D721Med (cell line): ENCODE measurements at places on chromosomes 3 and 15.

GRCh38 chr15:57551715-57552677, 39.7 kb upstream of the MYZAP start:
- no peak for DNase-seq

DNA sequence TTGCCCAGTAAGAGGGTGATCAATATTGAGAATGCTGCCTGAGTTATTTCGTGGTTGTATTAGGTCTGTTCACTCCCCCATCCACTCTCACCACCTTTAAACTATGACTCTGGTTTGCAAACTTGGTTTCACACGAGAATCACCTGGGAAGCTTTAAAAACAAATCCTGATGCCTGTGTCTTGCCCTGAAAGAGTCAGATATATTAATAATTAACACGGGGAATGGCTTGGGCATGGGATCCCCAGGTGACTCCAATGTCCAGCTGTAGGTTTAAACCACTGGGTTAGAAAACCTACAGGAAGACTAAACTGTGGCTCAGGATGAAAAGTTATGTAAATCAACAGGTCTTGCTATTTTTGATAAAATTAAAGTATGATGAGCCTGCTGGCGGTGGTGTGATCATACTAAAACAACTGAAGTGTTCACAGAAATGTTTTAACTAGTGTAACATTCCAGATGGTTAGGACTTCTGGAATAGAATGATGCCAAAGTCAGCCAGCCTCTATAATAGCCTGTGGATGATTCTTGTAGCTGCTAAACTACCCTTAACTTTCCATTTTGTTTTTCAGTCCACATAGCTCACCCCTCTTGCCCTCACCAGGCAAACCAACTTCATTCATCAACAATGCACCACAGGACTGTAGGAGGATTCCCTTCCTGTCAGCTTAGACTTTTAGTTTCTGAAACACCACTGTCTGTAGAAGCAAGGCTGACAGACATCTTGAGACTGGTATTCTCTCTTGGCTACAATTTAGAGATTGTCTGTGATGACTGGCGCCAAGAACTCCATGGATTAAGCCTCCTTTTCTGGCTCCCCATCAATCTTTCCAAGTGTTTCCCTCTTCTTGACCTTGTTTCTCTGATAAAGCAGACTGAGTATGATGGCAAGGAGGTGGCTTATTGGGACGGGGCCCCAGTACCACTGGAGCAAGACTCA, 119.1 kb upstream of the ADAMTS9 start:
- no peak for DNase-seq

DNA sequence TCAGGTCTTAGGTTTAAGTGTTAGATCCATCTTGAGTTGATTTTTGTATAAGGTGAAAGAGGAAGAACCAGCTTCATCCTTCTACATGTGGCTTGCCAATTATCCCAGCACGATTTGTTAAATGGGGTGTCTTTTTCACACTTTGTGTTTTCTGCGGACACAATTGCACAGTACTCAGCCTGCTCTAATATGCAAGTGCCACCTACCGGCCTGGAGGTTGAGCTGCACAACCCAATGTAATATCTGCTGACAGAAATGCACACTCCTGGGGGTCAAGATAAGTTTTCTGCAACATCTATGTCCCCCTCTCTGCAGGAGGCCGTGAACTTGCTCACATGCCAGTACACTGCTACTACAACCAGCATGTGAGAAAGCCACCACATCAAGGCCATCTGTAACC, 791.9 kb upstream of the ROBO1 start:
- no peak for DNase-seq

- DNase-seq = no peak
Observed at GRCh38 chr3:6439226-6439625, 421.7 kb upstream of the GRM7 start.

DNA sequence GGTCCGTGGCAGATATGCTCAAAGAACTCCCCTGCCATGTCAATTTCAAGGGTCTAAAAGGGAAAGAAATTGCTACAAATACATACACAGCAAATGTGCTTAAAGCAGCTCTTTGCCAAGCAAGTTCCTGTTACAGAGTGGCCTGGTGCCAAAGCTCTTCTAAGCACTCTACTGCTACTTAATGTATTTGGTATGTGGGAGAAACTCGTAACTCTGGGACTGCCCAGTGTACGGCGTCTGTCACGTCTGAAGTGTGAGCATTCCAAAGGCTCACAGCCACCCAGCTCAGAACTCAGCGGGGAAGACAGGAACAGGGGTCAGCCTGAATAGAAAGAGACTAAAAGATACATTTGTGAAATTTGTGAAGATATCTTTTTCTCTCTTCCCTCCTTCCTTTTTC, 54.6 kb downstream of the RBMS3 start:
- no peak for DNase-seq

DNA sequence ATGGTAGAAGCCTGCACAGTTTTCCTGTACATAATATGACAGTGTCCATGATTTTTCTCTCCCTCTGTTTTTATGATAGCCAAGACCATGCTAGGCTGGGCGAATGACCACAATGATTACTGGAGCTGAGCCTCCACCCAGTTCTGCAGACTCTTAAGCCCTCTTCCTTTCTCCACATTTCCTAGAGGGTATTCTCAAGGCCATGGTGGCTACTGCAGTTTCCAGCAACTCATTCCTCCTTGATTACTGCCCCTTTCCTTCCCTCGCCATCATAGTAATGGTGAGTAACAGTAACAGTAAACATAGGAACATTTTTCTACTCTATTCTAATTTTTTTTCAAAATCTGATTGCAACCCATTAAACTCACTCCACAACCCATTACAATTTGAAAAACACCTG, 20.2 kb downstream of the TNIK start:
- DNase-seq = no peak
